T-cell (primary cell): ENCODE measurements at places on chromosomes 6 and 20. TPM values are rescaled to one million over a fixed set of nuclear protein-coding genes. Genes with fewer than 3 reads are reported as not detected.
A peak's percentile ranks its signal among the peaks of the same experiment; 100 is the strongest.

Gene CEP250
- total RNA-seq = 52.2 TPM

- H3K4me1 ChIP-seq = no peaks in the 10 kb centered on the region
- H3K27ac ChIP-seq = no peak overlapping the region
- H3K27me3 ChIP-seq = no peaks in the 10 kb centered on the region
- no peak overlapping the region for H3K4me3 ChIP-seq
- no peaks in the 10 kb centered on the region for H3K36me3 ChIP-seq
- no peak for DNase-seq
Measured at GRCh38 chr20:44759595-44759994, 13.9 kb downstream of the KCNK15 start.

DNA sequence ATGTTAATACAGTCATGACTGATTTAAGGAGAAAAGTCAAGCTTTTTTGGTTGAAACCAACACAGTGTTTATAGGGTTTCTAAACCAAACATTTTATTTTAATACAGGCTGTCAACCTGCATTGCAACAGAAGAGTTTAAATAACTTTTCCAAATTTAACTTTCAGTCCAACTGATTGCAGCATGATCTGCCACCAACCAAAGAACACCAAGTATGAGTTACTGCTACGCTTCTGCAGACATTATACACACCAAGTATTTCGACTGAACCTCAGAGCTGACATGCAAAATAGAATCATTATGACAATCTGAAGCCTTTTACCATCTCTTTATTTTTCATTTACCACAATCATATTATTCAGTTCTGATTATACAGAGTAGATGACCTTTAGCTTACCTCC is 151.2 kb upstream of the DST start:
- no peak overlapping the region for H3K27ac ChIP-seq
- H3K36me3 ChIP-seq = no peaks in the 10 kb centered on the region
- no peaks in the 10 kb centered on the region for H3K4me1 ChIP-seq
- no peak overlapping the region for H3K4me3 ChIP-seq

DNA sequence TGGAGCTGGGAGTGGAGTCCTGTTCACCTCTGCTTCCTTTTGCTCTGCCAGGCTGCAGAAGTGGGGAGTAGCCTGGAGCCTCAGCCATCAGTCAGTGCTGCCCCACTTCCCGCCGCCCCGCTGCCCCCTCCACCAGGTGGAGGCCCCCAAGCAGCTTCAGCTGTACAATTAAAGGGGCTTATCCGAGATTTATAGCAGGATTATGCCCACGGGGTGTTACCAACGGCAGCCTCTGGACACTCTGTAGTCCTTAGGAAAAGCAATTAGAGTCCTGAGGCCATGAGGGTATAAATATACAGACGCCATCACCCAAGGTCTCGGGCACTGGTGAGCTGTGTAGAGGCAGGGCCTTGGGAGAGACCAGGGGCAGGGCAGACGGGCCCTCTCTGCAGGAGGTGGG is 55.4 kb downstream of the GRM4 start:
- H3K4me3 ChIP-seq = no peak overlapping the region
- no peak for DNase-seq
- H3K27me3 ChIP-seq = peaks cover 29% of the 10 kb centered on the region
- H3K27ac ChIP-seq = no peak overlapping the region
- H3K36me3 ChIP-seq = no peaks in the 10 kb centered on the region
- H3K4me1 ChIP-seq = no peaks in the 10 kb centered on the region

Gene CCN5
- total RNA-seq = 0.29 TPM

Gene ARHGAP40
- total RNA-seq = not detected

DNA sequence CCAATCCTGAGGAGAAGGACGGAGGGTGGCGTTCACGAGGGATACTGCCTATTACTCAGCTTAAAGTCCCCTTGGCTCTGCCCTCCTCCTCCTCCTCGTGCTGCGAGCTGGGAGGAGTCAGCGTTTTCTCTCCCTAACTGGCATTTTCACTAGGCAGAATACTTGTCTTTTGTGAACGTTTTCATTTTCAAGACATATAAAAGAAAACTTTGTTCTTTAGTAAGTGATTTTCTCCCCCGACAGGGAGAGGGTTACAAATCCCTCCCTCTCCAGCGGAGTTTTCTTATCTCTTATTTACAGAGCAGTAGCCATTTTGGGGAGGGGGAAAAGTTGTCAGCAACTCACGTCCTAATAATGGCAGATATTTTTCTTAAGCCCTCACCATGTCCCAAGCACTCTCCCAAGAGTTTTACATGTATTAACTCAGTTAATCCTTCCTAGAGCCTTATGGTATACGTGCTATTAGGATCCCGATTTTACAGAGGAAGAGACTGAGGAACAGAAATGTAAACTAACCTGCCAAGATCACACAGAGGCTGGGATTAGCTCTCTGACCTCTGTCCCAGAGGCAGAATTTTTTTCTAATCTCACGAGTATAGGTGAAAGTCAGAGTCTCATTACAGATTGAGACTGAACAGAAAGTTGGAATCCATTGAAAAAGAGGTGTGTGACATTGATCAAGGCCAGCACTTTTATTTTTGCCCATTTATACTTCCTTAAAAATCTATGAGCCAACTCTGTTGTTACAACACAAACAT is 30.0 kb upstream of the ZNF217 start:
- DNase-seq = no peak
- peak overlapping the region; percentile 39 for H3K4me3 ChIP-seq
- H3K4me1 ChIP-seq = peaks cover 37% of the 10 kb centered on the region
- no peaks in the 10 kb centered on the region for H3K36me3 ChIP-seq

GRCh38 chr6:26524722-26525370 is 13.3 kb upstream of the HMGN4 start:
- no peaks in the 10 kb centered on the region for H3K36me3 ChIP-seq
- no peak overlapping the region for H3K4me3 ChIP-seq
- DNase-seq = no peak
- H3K4me1 ChIP-seq = peaks cover 5% of the 10 kb centered on the region

Gene CHRNA4
- not detected for total RNA-seq

DNA sequence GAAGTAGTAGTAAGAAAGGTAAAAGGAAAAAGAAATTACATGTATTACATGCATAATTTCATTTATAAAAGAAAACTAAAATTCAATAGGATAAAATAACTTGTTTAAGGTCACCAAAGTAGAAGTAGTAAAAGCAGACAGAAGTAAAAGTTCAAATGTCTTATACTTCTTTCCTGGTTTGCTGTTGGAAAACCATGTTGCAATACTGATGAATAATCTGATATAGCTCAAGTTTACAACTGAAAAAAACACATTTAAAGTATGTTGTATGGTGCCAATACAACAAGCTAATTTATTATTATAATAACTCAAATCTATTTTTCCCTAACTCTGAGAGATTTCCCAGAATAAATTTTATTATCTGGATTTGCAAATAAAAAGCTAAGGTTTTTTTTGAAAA is 78.3 kb downstream of the PHIP start:
- H3K27ac ChIP-seq = no peak overlapping the region
- H3K4me3 ChIP-seq = no peak overlapping the region
- H3K27me3 ChIP-seq = no peaks in the 10 kb centered on the region
- DNase-seq = no peak
- no peaks in the 10 kb centered on the region for H3K4me1 ChIP-seq

Gene LY6G6C
- total RNA-seq = not detected

DNA sequence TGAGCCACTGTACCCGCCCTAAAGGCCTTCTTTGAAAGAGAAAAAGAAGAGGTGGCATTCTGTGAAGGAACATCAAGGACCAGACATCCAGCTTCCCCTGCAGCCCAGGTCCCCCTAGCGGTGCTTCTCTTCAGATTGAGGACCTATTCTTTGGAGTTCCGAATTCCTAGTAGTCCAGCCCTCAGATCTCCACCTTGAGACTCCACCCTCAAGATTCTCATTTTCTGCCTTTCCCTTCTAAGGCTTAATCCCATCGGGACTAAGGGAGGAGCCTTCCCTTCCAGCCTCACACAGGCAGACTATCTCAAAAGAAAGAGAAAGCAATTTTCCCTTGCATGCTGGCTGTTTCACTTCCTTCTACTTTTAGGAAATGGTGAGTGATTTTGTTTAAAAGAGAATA is 32.5 kb downstream of the MUC22 start:
- H3K27me3 ChIP-seq = peaks cover 33% of the 10 kb centered on the region
- H3K4me3 ChIP-seq = no peak overlapping the region
- peak; percentile 9 for DNase-seq

Gene ENPP5
- 1.7 TPM for total RNA-seq

DNA sequence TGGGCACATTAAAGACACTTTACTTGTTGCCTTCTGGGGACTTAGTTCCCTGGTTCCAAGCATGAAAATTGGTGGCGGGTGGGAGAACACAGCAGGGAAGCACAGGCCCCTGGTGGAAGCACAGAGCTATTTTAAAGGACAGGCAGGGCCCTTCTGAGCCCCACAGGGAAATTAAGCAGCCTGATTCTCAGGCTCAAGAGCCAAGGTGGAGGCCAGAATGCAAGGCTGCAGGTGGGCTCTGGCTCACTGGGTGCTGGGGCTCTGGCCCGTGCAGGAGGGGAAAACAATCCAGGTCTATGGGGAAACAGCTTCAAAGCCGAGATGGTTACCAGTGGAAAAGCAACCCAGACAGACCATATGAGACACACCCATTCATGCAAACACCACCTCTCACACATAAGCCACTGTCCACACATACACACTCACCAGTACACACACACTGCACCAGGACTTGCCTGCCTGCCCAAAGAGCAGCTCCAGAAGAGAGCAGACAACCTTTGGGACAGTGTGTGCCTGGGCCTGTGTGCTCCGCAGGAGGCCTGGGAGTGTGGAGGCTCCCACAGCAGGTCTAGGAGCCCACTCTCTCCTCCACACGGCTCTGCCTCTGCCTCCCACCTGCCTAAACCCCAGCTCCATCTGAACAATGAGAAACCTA is 30.6 kb downstream of the TFEB start:
- no peaks in the 10 kb centered on the region for H3K27me3 ChIP-seq
- no peak overlapping the region for H3K4me3 ChIP-seq
- no peaks in the 10 kb centered on the region for H3K36me3 ChIP-seq
- no peak for DNase-seq

Gene MUC22
- total RNA-seq = not detected

Gene DLK2
- total RNA-seq = 0.47 TPM

Gene PPP2R5D
- 33.3 TPM for total RNA-seq

- no peak overlapping the region for H3K27ac ChIP-seq
- H3K4me3 ChIP-seq = no peak overlapping the region
- H3K4me1 ChIP-seq = no peaks in the 10 kb centered on the region
- DNase-seq = no peak
- no peaks in the 10 kb centered on the region for H3K36me3 ChIP-seq
Measured at GRCh38 chr6:113318575-113318917, 538.6 kb upstream of the MARCKS start.

GRCh38 chr6:108133594-108134179 is 32.1 kb upstream of the NR2E1 start:
- H3K27ac ChIP-seq = no peak overlapping the region
- peaks cover 46% of the 10 kb centered on the region for H3K27me3 ChIP-seq
- no peak overlapping the region for H3K4me3 ChIP-seq
- DNase-seq = no peak

DNA sequence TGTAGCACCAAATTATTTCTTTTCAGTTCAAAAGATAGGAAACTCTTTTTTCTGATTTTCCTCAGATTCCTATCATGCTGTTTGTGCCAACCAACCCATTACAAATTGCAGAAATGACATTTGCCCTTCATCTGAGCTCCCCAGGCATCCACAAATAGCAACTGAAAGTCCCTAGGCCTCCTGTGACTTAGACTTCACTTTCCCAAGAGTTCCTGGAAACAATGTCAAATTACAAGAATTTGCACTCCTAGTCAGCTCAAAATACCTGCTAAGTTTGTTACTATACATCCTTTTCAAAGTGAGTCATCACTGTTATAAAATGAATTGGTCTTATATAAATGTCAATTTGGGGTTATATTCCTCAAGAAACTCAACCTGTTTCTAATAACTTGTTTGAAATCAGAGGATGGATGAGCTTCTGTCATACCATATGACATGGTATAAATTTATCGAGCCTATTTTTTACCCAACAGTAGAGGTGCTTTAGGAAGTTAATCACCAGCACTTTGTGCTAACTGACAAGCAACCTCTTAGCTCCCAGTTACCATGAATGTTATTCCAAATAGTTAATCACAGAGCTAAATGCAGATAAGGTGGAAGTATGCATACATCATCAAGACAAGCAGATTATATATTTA is 256.5 kb downstream of the HACE1 start:
- H3K4me3 ChIP-seq = no peak overlapping the region
- no peaks in the 10 kb centered on the region for H3K36me3 ChIP-seq
- no peaks in the 10 kb centered on the region for H3K4me1 ChIP-seq
